Mesenchymal stem cell (in vitro differentiated cells and primary cell): ENCODE measurements at places on chromosomes 13 and 19.
A peak's percentile ranks its signal among the peaks of the same experiment; 100 is the strongest.

DNA sequence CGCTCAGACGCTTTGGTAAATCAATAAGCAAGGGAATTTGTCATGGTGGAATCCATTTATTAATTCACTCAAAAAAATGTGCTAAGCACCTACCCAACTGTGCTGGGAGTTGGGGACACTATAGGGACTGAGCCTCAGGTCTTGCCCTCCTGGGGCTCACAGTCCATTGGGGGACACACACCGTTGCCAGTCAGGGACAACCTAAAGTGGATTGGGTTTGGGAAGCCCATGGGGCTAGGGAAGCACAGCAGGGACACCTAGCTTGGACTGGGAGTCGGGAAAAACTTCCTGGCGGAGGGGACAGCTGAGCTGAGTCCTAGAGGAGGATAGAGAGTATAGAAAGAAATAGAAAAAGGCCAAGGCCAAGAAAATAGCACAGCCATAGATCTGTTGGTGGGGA lies 8.5 kb downstream of the FOSB start:
- H3K27me3 ChIP-seq = no peaks in the 10 kb centered on the region
- no peak overlapping the region for H3K27ac ChIP-seq
- H3K36me3 ChIP-seq = peaks cover 11% of the 10 kb centered on the region
- peak; percentile 95 for DNase-seq

DNA sequence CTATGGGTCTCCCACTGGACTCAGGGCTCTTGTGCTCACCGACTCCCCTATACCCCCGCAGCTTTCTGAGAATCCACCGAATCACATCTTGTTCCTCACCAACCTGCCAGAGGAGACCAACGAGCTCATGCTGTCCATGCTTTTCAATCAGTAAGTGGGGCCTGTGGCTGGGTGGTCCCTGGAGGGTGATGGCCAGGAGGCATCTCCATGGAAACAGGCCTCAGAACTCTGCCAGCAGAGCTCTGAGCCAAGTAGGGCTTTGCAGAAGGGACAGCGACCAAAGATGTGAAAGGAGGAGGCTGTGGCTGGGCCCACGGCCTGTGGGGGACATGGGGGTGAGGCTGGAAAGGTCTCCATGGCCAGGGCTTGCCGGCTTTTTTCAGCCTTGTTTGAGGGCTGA lies 11.8 kb upstream of the MIA start:
- H3K27me3 ChIP-seq = no peaks in the 10 kb centered on the region
- no peak overlapping the region for H3K4me3 ChIP-seq
- no peak overlapping the region for H3K27ac ChIP-seq
- peaks cover 19% of the 10 kb centered on the region for H3K4me1 ChIP-seq
- peaks cover 84% of the 10 kb centered on the region for H3K36me3 ChIP-seq

DNA sequence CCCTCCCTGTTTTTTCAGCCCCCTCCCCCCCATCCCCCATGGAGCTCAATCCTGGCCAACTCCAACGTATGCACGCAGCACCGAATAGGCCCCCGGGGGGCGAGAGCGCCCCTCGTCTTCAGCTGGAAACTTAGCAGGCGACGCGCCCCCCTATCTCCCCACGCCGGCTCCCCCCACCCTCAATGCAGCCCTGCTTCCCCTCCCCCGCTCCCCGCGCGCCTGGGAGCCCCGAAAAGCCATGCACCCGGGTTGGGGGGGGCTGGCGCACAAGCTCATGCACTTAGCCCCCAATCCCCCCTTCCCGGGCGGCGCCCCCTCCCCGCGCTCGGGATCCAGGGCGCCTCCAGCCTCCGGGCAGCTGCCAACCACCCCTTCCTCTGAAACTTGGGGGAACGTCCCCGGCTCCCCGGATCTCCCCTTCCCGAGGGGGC lies 508 bp downstream of the ZBTB7A start:
- H3K4me1 ChIP-seq = peaks cover 32% of the 10 kb centered on the region
- no peaks in the 10 kb centered on the region for H3K27me3 ChIP-seq
- no peak overlapping the region for H3K27ac ChIP-seq
- H3K4me3 ChIP-seq = peak overlapping the region; percentile 87
- peaks cover 30% of the 10 kb centered on the region for H3K36me3 ChIP-seq

DNA sequence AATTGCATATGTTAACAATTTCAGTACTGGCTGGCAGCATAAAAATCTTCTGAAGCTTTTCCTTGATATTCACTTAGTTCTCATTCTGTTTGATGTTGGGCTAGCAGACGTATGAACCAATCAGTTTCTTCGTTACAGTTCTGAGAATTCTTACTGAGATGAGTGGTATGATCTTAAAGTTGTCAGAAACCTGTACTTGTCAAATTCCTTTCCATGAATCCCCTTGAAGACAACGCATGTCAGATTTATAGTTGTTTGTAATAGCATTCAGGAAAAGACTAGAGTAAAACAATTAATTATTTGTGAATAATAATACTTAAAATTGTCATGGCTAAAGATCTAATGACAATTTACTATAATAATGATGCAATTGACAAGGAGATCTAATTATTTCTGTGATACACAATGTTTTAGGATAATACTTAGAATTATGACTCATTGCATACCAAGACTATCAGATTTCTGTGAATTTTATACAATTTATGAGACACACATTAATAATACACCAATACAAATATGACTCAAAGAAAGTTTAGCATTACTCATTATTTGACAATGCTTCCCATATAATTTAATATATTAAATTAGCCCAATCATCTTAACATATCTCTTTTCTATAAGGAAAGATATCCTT lies 447.2 kb downstream of the RFC3 start:
- DNase-seq = no peak
- H3K4me1 ChIP-seq = no peaks in the 10 kb centered on the region
- no peaks in the 10 kb centered on the region for H3K27me3 ChIP-seq
- H3K36me3 ChIP-seq = no peaks in the 10 kb centered on the region

GRCh38 chr19:6241056-6241455 lies 38.7 kb downstream of the MLLT1 start:
- H3K36me3 ChIP-seq = peaks cover 1% of the 10 kb centered on the region
- H3K4me1 ChIP-seq = peaks cover 31% of the 10 kb centered on the region
- DNase-seq = no peak

DNA sequence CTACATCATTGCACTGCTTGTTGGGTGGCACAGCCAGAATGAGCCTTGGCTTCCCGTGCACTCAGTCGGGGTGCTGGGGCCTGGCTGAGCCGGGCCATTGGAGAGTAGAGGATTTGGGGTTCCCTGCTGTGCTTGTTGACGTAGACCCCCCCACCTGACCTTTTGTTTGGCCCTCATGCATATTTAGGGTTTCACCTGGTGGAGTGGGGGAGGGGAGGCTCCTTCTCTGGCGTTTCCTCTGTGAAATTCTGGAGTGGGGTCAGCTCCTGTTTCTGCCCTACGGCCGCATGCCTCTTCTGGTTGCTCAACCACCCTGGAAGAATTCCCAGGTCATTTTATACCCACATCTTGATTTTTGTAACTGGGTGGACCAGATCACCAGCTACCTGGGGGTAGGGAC lies 82.8 kb downstream of the SIPA1L3 start:
- H3K4me1 ChIP-seq = peaks cover 47% of the 10 kb centered on the region
- peaks cover 13% of the 10 kb centered on the region for H3K36me3 ChIP-seq
- H3K4me3 ChIP-seq = no peak overlapping the region
- no peak overlapping the region for H3K27ac ChIP-seq

DNA sequence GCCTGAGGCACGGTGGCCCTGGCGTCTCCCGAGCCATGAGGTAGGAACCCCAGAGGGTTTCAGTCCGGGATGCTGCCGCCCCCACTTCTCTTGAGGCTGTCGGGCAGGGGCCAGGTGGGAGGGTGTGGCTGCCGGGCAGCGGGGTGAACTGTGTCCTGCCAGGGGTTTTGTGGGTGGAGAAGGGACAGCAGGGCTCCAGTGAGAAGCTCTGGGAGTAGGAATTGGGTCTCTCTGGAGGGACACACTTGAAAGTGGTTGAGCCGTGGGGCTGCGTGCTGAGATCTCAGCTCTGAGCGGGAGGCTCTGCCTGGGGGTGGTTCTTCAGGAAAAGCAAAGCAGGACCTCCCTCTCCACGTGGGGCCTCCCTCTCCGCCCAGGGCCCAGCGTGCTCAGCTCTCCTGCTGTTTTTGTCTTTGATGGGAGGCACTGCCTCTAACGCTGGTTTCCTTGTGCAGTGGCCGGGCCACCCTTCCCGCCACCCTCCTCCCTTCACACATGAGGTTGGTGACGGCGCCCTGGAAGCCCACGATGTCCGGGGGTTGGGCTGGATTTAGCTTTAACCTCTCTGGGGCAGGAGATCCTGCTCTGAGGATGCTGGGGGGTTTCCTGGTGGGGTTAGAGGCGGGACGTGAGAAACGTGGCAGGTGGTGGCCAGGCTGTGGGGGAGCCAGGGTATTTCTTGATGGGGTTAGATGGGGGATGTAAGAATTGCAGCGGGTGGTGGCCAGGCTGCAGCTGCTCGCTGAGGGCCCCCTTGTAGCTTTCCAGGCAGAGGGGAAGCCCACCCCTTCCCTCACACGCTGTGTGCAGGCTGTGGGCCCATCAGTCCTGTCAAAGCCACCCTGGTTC lies 15.3 kb upstream of the ZNF554 start:
- H3K27ac ChIP-seq = no peak overlapping the region
- H3K27me3 ChIP-seq = no peaks in the 10 kb centered on the region
- no peaks in the 10 kb centered on the region for H3K4me1 ChIP-seq
- H3K4me3 ChIP-seq = no peak overlapping the region
- no peak for DNase-seq

DNA sequence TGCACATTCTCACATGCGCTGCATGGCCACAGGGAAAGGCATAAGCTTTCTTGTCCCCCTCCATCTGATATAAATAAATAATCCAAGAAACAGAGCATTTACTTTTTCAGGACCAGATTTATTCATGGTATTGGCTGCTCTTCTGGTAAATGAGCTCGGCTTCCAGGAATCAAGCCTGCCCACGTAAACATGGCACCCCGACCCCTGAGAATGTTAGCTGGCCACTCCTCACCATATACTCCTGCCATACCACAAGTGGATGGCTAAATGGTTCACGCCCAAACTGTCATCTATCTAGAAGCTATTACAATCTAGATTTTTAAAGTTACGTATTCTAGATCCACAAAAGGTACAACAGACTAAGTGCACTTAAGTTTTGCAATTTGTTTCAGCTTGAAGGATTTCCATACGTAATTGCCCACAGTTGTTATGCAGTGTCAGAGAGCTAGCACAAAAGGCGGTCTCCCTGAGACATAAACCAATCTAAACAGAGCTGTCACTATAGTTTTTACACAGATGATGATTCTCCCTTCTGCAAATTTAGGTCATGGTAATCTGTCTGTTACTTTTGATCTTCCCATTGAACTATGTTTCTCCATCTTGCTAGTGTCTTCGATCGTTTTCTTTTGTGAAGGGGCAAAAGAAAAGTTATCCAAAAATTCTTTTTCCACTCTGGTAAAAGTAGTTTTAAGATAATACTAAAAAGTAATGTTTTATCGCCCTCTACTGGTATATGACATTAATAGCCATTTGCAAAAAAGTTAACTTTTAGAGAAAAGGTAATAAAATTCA lies 16.2 kb upstream of the FOXO1 start:
- H3K4me1 ChIP-seq = no peaks in the 10 kb centered on the region
- H3K27me3 ChIP-seq = no peaks in the 10 kb centered on the region
- no peak overlapping the region for H3K4me3 ChIP-seq
- DNase-seq = peak; percentile 36
- H3K36me3 ChIP-seq = no peaks in the 10 kb centered on the region

GRCh38 chr13:30845297-30846214 lies 60.5 kb upstream of the MEDAG start:
- no peaks in the 10 kb centered on the region for H3K27me3 ChIP-seq
- peak overlapping the region; percentile 56 for H3K27ac ChIP-seq
- DNase-seq = peak; percentile 97
- no peaks in the 10 kb centered on the region for H3K36me3 ChIP-seq

DNA sequence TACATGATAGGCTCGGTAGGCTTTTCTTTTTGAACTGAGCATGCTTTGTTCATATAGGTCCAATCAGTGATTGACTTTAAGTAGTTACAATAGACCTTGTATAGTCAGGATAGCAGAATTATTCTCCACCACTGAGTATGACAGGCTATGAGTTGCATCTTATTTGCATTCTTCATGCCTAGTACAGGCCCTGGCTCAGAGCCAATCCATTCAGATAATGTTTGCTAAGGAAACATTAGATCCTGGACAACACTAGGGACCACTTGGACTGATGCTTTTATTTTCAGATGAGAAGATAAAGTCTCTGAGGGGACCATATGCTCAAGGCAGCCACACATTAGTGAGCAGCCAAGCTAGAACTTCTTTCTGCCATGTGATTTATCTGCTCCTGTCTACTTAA lies 133.9 kb downstream of the KL start:
- peaks cover 9% of the 10 kb centered on the region for H3K36me3 ChIP-seq
- H3K27me3 ChIP-seq = no peaks in the 10 kb centered on the region
- no peak overlapping the region for H3K4me3 ChIP-seq

- DNase-seq = no peak
- H3K27me3 ChIP-seq = peaks cover 11% of the 10 kb centered on the region
- no peak overlapping the region for H3K4me3 ChIP-seq
Observed at GRCh38 chr19:54233941-54234340, 8.6 kb downstream of the LILRA6 start.

GRCh38 chr19:6737873-6738786 lies 750 bp upstream of the GPR108 start:
- peak; percentile 86 for DNase-seq
- peak overlapping the region; percentile 72 for H3K27ac ChIP-seq
- peaks cover 25% of the 10 kb centered on the region for H3K36me3 ChIP-seq
- peak overlapping the region; percentile 70 for H3K4me3 ChIP-seq
- no peaks in the 10 kb centered on the region for H3K27me3 ChIP-seq

- H3K4me3 ChIP-seq = no peak overlapping the region
- no peaks in the 10 kb centered on the region for H3K4me1 ChIP-seq
- no peaks in the 10 kb centered on the region for H3K27me3 ChIP-seq
- H3K36me3 ChIP-seq = no peaks in the 10 kb centered on the region
- peak; percentile 34 for DNase-seq
- no peak overlapping the region for H3K27ac ChIP-seq
Observed at GRCh38 chr13:65594298-65594781, 1635.8 kb downstream of the PCDH9 start.

DNA sequence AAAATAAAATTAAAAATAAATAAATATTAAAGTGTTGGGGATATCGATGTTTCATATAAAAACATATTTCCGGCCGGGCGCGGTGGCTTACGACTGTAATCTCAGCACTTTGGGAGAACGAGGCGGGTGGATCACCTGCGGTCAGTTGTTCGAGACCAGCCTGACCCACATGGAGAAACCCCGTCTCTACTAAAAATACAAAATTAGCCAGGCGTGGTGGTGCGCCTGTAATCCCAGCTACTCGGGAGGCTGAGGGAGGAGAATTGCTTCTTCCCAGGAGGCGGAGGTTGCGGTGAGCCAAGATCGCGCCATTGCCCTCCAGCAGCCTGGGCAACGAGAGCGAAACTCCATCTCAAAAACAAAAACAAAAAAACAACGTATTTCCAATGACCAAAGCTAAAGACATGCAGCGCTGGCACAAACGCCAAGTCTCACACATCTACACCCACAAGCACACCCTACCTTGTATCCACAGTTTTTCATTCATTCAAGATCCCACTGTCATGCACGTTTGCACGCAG lies 907 bp downstream of the ZNF569 start:
- H3K36me3 ChIP-seq = peaks cover 15% of the 10 kb centered on the region
- peaks cover 5% of the 10 kb centered on the region for H3K4me1 ChIP-seq
- H3K27me3 ChIP-seq = no peaks in the 10 kb centered on the region
- peak overlapping the region; percentile 99 for H3K4me3 ChIP-seq
- DNase-seq = no peak

GRCh38 chr13:77820431-77821149 lies 98.0 kb downstream of the EDNRB start:
- H3K27ac ChIP-seq = no peak overlapping the region
- no peaks in the 10 kb centered on the region for H3K27me3 ChIP-seq
- no peaks in the 10 kb centered on the region for H3K4me1 ChIP-seq
